ENCODE measurements at places on chromosomes 2 and 18. TPM values are rescaled to one million over a fixed set of nuclear protein-coding genes. Genes with fewer than 3 reads are reported as not detected.

DNA sequence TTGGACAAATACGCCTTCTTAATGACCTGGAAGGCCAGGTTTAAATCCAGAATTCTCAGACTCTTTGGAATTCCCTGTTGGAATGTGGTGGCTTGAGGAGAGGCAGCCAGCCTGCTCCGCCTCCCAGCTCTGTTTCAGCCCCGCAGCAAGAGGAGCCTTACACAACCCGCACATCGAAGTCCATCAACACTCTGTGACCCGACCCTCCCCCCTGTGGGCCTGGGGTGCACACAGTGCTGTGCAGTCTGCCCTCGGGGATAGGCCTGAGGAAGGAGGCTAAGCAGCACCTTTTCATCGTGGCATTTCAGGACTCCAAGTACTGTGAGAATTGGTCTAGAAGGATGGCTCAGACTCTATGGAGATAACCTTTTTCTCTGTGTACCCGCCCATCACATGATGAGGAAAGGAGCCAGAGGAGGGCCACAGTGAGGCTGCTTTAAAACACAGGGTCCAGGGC, 73.7 kb downstream of the GREB1L start:
- DNase-seq: no peak

GRCh38 chr2:586641-587076, 90.5 kb downstream of the TMEM18 start:
- DNase-seq: no peak

Gene RAB17
- 0.41 TPM for polyA plus RNA-seq

GRCh38 chr2:29871541-29871940, 49.8 kb downstream of the ALK start:
- no peak for DNase-seq

DNA sequence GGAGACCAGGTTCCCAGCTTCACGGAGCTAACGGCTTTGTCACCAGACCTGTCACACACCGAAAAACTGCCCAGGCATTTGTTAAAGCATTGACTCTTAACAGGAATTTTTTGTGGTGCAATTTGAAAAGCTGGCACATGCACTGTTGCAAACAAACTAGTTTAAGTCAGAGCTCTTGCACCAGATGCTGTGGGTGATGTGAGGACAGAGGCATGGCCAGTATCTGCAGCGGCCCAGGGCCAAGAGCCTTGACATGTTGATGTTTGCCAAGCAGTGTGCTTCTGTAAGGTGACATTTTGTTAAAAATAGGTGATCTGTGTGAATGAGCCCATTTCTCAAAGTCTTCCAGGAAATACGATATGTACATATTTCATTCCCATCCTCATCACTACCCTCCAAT, 142.5 kb downstream of the MTCL1 start:
- DNase-seq: no peak

Gene POU3F3
- polyA plus RNA-seq: not detected

Gene COL6A3
- polyA plus RNA-seq: 964 TPM

Gene IL1R1
- polyA plus RNA-seq: 11.3 TPM

GRCh38 chr2:43798300-43798699, 24.5 kb downstream of the DYNC2LI1 start:
- no peak for DNase-seq

- DNase-seq: peak; percentile 34
Measured at GRCh38 chr2:168490015-168490874, 34.2 kb downstream of the CERS6 start.

Gene KIF3C
- 9.4 TPM for polyA plus RNA-seq

All from IMR-90 (cell line).